ENCODE measurements at places on chromosomes 12 and 14.
A peak's percentile ranks its signal among the peaks of the same experiment; 100 is the strongest.

DNA sequence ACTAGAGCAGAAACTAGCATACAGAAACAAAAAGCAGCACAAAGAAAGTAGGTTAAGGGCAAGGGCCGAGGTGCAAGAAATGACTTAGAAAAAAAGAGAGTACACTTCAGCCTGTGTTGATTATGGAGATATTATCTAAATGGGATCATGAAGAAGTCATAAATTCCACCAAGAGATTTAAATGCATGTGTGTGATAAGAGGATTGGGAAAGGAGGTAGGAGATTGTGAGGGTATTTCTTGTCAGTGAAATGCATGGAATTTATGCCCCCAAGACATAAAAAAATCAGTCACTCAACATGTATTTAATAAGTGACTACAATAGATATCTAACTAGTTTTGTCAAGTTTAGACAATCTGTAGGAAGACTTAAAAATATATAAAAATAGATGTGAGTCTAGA lies 976.2 kb upstream of the LRFN5 start:
- H3K27me3 ChIP-seq = no peaks in the 10 kb centered on the region
- no peak overlapping the region for H3K27ac ChIP-seq
- no peak for DNase-seq
- H3K4me1 ChIP-seq = no peaks in the 10 kb centered on the region
- H3K4me3 ChIP-seq = no peak overlapping the region
- no peaks in the 10 kb centered on the region for H3K36me3 ChIP-seq

- H3K27me3 ChIP-seq = no peaks in the 10 kb centered on the region
- H3K4me3 ChIP-seq = no peak overlapping the region
- H3K36me3 ChIP-seq = no peaks in the 10 kb centered on the region
- H3K4me1 ChIP-seq = no peaks in the 10 kb centered on the region
Measured at GRCh38 chr12:44525806-44526654, 350.1 kb downstream of the NELL2 start.

DNA sequence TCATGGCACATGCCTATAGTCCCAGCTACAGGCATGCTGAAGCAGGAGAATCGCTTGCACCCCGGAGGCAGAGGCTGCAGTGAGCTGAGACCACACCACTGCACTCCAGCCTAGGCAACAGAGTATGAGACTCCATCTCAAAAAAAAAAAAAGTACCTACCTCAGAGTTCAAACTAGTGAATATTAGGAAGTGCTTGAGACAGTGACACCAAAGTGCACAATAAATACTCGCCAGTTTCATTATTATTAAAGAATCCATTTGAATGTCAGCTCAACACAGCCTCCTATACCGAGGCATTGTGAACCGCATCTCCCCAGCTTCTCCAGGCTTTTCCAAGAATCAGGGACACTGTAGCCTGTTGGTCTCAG lies 5.0 kb downstream of the GAPDH start:
- no peaks in the 10 kb centered on the region for H3K27me3 ChIP-seq
- H3K36me3 ChIP-seq = peaks cover 56% of the 10 kb centered on the region
- H3K4me1 ChIP-seq = peaks cover 39% of the 10 kb centered on the region
- peak overlapping the region; percentile 74 for H3K27ac ChIP-seq
- no peak for DNase-seq
- no peak overlapping the region for H3K4me3 ChIP-seq

DNA sequence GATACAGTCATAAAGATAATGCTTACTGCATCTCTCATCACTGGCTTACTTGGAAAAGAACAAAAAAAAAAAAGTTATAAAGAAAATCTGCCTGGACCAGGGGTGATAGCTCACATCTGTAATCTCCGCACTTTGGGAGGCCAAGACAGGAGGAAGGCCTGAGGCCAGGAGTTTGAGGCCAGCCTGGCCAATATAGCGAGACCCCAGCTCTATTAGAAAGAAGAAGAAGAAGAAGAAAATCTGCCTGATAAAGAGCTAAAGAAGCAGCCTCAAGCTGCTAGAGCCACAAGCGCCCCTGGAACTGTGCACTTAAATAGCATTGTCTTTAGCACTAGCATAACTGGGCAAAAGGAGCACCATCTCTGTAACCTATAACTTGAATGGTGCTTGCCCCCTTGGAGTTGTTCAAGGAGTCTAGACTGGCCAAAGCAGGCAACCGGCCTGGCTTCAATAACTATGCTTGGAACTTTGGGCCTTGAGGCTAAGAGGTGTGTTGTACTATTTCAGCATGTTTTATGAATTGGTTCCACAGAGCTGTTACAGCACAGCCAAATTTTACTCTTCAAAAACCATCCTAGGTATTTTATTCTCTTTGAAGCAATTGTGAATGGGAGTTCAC lies 53.2 kb downstream of the SINHCAF start:
- DNase-seq = no peak
- no peaks in the 10 kb centered on the region for H3K4me1 ChIP-seq
- H3K4me3 ChIP-seq = no peak overlapping the region
- H3K27me3 ChIP-seq = no peaks in the 10 kb centered on the region
- no peak overlapping the region for H3K27ac ChIP-seq
- no peaks in the 10 kb centered on the region for H3K36me3 ChIP-seq

DNA sequence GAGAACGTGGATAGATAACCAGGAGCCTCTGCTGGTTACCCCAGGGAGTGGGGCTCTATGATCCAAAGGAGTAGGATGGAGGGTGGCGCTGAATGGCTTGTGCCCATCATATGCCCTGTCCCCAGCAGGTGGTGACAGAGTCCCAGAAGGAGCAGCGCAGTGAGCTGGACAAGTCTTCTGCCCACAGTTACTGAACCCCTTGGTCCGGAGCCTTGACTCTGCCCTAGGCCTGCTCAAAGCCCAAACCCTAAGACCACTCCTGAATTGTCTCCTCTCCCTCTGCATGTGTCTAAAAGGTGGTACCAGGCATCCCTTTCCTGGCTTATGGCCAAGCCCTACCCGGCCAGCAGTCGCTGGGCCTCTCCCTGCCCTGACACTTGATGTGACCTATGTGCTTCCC lies 3.2 kb downstream of the PRPH start:
- no peak overlapping the region for H3K4me3 ChIP-seq
- H3K27ac ChIP-seq = no peak overlapping the region
- peaks cover 50% of the 10 kb centered on the region for H3K27me3 ChIP-seq
